ENCODE measurements at places on chromosomes 5 and 9. TPM values are rescaled to one million over a fixed set of nuclear protein-coding genes. Genes with fewer than 3 reads are reported as not detected.
A peak's percentile ranks its signal among the peaks of the same experiment; 100 is the strongest.

GRCh38 chr5:142806841-142807267 is 36.7 kb downstream of the ARHGAP26 start:
- no peak overlapping the region for H3K4me3 ChIP-seq
- no peaks in the 10 kb centered on the region for H3K27me3 ChIP-seq
- H3K4me1 ChIP-seq: peaks cover 13% of the 10 kb centered on the region
- peak overlapping the region; percentile 33 for H3K27ac ChIP-seq
- no peak for DNase-seq

NR2F1 gene
- polyA plus RNA-seq: 249 TPM

GRCh38 chr9:132632413-132633129 is 37.2 kb downstream of the DDX31 start:
- no peak for DNase-seq
- no peaks in the 10 kb centered on the region for H3K4me1 ChIP-seq
- H3K4me3 ChIP-seq: no peak overlapping the region
- no peaks in the 10 kb centered on the region for H3K27me3 ChIP-seq
- H3K36me3 ChIP-seq: peaks cover 38% of the 10 kb centered on the region
- H3K27ac ChIP-seq: no peak overlapping the region

TSLP gene
- polyA plus RNA-seq: 0.09 TPM

- no peaks in the 10 kb centered on the region for H3K36me3 ChIP-seq
- no peaks in the 10 kb centered on the region for H3K27me3 ChIP-seq
- no peak overlapping the region for H3K4me3 ChIP-seq
- no peak for DNase-seq
- H3K4me1 ChIP-seq: no peaks in the 10 kb centered on the region
Observed at GRCh38 chr9:88605512-88606362, 70.8 kb downstream of the NXNL2 start.

CRHBP gene
- 7.1 TPM for polyA plus RNA-seq

DNA sequence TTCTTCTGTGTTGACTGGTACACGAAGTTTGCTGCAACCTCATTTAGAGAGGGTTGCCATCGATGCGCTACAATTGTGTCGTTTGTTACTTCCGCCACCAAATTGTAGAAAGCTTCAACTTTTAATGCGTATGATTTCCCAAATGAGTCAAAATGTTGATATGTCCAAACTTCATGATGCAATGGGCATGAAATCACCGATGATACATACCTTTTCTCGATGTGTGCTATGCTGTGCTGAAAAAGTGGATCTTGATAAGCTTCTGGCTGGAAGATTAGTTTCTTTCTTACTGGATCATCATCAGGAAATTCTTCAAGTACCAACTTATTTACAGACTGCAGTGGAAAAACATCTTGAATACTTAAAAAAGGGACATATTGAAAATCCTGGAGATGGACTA is 65.7 kb downstream of the TMEM38B start:
- no peak overlapping the region for H3K4me3 ChIP-seq
- H3K27ac ChIP-seq: no peak overlapping the region
- no peak for DNase-seq
- H3K36me3 ChIP-seq: peaks cover 3% of the 10 kb centered on the region

SLC9A3 gene
- 7.2 TPM for polyA plus RNA-seq

- H3K4me3 ChIP-seq: peak overlapping the region; percentile 63
- peaks cover 25% of the 10 kb centered on the region for H3K27me3 ChIP-seq
- peak; percentile 89 for DNase-seq
- H3K27ac ChIP-seq: no peak overlapping the region
- H3K4me1 ChIP-seq: peaks cover 35% of the 10 kb centered on the region
- H3K36me3 ChIP-seq: no peaks in the 10 kb centered on the region
Observed at GRCh38 chr9:117412006-117412715, 2.7 kb downstream of the ASTN2 start.

Measured in spinal cord (tissue), 10 donors.